ENCODE measurements at places on chromosomes 3 and 15. TPM values are rescaled to one million over a fixed set of nuclear protein-coding genes. Genes with fewer than 3 reads are reported as not detected.

Gene PRTG
- polyA plus RNA-seq = 3.6 TPM

DNA sequence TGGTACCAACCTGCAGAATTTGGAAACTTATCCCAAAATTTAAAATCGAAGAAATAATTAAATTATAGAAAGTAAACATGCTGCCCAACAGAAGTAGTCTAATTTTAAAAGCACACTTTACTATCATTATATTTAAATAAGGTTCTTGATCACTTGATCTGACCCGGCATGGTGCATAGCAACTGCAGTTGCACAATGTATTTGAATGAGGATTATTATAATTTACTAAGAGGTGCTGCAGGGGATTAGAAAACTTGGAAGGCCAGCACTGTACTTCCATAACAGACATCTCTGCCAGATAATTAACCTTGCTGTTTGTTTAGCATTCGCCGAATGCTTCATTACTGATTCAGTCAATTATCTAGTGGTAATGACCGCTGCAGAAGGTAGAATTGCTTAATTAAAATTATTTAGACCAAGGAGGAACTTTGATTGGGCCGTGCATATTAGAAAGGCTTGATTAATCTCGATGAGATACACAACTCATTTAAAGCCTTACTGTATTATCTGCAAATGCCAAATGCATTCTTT, 971.6 kb downstream of the ZPLD1 start:
- H3K4me3 ChIP-seq = no peak overlapping the region
- no peaks in the 10 kb centered on the region for H3K4me1 ChIP-seq
- no peak for DNase-seq
- H3K27ac ChIP-seq = no peak overlapping the region

Gene LTF
- polyA plus RNA-seq = not detected

Gene FBN1
- polyA plus RNA-seq = 248 TPM

DNA sequence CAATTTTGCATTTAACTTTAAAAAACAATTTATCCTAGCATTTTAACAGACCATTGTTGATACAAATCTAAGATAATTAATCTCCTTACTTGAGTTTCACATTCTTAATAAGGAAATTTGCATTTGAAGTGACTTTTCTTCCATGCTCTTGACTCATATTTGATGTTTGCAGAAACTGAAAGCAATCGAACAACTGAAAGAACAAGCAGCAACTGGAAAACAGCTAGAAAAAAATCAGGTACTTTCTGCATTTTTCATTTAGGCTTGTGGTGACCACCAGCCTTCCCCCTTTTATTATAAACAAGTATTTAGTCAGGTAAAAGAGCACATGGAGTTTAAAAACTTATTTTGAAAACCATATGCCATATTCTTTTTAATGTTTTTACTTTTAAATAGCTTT, 20.1 kb upstream of the SELENOT start:
- H3K4me3 ChIP-seq = no peak overlapping the region
- peaks cover 72% of the 10 kb centered on the region for H3K36me3 ChIP-seq
- DNase-seq = no peak
- H3K27me3 ChIP-seq = no peaks in the 10 kb centered on the region

Measured in SK-N-SH (cell line).